Natural killer cell treated with Interleukin-12 subunit alpha and Interleukin-12 subunit beta and Interleukin-15 and Interleukin-18, amount 100 ng/mL, for 72 hours (primary cell): ENCODE measurements at places on chromosomes 1 and 21. TPM values are rescaled to one million over a fixed set of nuclear protein-coding genes. Genes with fewer than 3 reads are reported as not detected.
A peak's percentile ranks its signal among the peaks of the same experiment; 100 is the strongest.

- no peak for DNase-seq
These were observed at the start of gene HTR1D for GRCh38 chr1:23217421-23218115. TSS of gene HTR1D (minus strand) at chr1:23217502. CDS start at chr1:23194219, 23,283 bp downstream.

Gene MCOLN3
- total RNA-seq, result 0.31 TPM

GRCh38 chr21:45506241-45506817 is 35.9 kb downstream of the SLC19A1 start:
- peak; percentile 42 for DNase-seq

GRCh38 chr1:17967623-17968255 is 139.9 kb upstream of the IGSF21 start:
- DNase-seq, result no peak

DNA sequence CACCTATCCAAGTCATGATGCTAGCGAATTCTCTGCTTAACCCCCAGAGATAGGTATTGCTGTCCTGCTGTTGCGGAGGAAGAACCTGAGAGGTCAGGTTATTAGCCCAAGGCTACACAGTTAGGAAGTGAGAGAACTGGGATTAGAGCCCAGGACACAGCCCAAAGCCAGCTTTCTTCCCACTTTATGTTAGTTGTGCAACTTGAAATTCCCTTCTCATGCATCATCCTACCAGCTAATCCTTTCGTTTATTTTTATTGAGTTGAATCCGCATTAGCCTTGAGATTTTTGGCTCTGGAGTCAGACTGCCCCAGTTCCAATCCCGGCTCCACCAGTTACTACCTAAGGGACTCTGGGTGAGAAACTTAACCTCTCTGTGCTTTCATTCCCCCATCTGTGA is 65.4 kb downstream of the PLEKHA6 start:
- no peak for DNase-seq

Gene TCHHL1
- total RNA-seq, result not detected

Gene SYT11
- 43.9 TPM for total RNA-seq

GRCh38 chr1:77467741-77468140 is 185.9 kb downstream of the AK5 start:
- DNase-seq, result no peak

DNA sequence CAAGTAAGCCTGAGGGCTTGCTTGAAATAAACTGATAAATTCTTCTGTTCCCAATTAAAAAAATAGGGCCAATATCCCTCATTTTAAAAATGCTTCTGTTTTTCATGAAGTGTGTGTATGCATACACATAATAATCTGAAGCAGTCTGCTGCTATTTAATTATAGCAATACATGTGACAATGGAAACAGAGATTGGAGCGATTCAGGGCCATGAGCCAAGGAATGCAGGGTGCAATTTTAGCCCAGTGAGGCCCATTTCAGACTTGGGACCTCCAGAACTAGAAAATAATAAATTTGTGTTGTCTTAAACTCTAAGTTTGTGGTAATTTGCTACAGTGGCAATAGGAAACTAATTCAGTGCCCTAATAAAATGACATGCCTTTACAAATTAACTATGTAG is 264.9 kb downstream of the LTN1 start:
- DNase-seq, result no peak

- DNase-seq, result no peak
These were observed 5.0 kb downstream of the CSRP1 start for GRCh38 chr1:201501812-201502510.

DNA sequence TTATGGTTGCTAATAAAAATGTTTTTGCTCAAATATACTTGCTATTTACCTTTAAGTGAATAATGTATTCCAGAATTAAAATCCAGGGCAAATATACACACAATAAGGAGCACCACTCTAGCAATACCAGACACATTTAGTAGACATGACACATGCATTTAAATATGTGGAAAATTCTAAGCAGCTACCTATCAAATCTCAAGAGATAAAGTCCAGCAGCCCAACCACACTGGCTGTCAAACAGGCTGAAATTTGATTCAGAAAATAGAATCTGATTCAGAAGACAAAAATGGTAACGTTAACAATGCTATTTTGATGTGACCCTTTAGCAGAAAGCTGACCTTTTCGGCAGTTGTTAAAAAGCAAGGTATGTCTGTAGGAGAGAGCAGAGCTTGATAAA is 42.3 kb downstream of the PLEKHO1 start:
- no peak for DNase-seq

- DNase-seq, result no peak
These were observed 264.2 kb downstream of the HMCN1 start for GRCh38 chr1:185998391-185998790.

Gene UBASH3A
- 9.2 TPM for total RNA-seq

Gene CDC42BPA
- 2.8 TPM for total RNA-seq

DNA sequence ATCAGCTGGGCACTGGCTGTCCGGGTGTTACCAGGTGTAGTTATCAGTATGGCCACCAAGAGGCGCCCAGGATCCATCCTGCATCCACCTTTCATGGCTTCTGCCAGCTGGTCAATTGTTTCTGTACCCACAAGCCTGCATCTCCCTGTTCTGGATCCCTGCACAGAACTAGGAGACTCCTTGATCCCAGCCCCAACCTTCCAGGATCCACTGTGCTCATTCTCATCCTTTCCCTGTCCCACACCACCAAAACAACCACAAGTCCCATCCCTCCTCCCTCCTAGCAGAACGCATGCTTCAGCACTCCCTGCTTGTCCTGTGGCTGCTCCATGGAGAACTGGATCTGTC is 27.2 kb upstream of the FOXE3 start:
- DNase-seq, result no peak

GRCh38 chr21:38671773-38672172 is 134.0 kb upstream of the ETS2 start:
- DNase-seq, result no peak

DNA sequence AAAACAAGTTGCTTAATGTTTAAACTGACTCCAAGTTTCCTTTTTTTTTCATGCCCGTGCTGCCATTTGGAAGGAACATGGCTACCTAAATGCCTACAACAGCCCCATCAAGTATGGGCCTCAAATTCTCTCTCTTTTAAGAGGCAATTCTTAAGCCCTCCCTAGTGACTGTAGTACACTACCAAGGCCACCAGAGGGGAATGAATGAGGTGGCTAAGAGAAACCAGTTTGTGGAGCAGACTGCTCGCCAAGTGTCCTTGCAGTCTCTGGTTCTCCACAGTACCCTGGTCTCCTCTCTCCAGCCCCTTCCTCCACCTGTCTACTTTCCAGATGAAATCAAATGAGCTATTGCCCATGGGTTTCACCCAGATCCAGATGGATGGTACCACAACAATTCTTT is 1809.6 kb downstream of the BRINP3 start:
- DNase-seq, result no peak

DNA sequence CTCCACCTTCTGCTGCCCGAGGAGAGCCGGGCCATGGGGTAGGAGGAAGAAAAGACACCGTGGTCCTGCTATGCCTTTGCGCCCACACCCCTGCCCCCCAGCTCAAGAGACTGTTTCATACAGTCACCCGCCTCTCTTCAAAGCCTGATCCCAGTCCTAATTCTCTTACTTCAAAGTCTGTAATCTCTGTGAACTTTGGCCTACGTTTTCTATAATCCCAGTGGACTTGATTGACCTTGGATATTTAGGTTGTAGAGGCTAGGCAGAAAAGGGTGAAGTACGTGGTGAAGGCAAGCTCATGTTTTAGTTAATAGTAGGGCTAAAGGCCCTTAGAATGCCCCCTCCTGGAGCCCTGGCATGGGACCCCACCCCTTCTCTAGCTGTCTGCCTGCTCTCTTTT is 28.4 kb downstream of the VPS13D start:
- DNase-seq, result no peak
